ENCODE measurements at places on chromosomes 7 and 10.

GRCh38 chr10:99793819-99794218 is 11.4 kb downstream of the ABCC2 start:
- no peak for DNase-seq

DNA sequence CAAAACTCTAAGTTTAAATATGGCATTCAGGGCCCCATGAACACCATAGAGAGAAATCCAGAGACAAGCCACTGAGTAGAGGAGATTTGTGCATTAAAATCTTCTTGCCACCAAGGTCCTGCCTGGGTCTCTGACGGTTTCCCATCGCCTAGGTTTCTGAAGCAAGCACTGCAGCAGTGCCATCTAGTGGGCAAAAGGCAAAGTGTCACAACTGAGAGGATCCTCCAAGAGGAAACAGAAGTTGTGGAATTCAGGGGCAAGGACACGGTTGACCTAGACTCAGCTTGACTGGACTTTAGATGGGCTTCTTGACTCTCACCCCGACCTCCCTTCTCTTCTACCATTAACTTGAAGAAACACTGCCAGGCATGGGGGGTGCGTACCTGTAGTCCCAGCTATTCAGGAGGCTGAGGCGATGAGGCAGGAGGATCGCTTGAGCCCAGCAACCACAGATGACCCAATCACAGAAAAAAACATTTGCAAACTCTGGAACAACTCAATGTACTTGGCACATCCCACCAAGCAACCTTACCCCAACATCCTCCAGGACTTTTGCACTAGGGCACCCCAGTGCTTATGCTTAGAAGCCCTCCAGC is 604.1 kb downstream of the GALNT17 start:
- DNase-seq: no peak

DNA sequence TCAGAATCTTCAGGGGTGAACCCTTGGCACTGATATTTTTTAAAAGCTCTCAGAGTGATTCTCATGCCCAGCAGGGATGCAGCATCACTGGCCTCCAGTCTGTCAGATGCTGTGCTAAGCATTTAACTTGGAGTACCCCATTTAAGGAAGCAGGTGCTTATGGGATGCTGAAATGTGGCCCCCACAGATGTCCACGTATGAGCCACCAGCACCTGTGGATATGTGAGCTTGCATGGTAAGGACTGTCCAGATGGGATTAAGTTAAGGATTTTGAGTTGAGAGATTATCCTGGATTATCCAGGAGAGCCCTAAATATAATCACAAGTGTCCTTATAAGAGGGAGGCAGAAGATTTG is 17.7 kb downstream of the CHST3 start:
- DNase-seq: no peak

DNA sequence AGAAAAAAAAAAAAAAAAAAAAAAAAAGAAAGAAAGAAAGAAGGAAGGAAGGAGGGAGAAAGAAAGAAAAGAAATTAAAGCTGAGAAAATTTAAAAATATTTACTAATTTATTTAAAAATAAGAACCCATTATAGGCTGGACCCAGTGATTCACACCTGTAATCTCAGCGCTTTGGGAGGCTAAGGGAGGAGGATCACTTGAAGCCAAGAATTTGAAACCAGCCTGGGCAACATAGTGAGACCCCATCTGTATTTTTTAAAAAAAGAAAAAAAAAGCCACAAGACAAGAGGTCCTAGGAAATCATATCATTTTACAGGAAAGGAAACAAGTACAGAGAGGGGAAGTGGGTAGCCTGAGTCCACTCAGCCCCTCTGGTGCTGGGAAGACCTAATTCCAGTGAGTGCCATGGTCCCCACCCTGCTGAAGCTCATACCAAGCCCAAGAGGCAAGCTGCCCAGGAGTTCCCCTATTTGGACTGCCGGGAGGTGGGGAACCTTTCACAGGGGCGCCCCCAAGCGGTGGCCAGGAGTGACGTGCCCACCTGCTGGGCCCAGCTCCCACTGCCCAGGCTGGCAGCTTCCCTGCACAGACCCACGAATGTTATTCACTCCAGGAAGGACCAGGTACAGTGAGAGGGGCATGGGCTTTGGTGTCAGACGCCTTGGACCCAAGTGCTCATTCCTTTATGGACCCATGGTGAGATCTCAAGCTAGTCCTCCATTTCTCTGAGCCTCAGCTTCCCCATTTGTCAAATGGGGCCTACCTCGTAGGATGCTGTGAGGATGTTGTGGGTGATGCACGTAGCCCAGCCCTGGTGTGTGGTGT is 133.6 kb downstream of the ZMIZ1 start:
- DNase-seq: no peak

GRCh38 chr10:54609423-54609822 is 191.6 kb downstream of the PCDH15 start:
- DNase-seq: no peak

GRCh38 chr10:125054669-125055268 is 105.6 kb downstream of the CTBP2 start:
- DNase-seq: no peak

- DNase-seq: no peak
Observed at GRCh38 chr7:28738412-28738811, 219.7 kb downstream of the TRIL start.

DNA sequence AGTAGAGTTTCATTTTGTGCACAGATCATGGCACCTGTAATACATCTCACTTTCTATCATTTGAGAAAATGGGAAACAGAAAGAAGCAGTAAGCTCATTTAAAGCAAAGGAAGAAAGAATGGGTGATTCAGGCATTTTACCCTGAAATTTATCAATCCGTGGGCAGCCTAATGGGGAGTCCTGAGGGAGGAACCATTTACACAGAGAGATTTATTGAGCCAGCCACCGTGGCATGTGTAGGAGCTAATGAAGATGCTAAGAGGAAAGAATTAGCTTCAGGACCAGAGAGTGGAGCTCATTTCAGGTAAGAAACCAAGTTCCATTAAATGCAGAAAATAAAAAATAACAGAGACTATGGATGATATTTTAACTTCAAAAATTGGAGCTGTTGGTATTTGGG is 443.4 kb upstream of the COBL start:
- DNase-seq: no peak

DNA sequence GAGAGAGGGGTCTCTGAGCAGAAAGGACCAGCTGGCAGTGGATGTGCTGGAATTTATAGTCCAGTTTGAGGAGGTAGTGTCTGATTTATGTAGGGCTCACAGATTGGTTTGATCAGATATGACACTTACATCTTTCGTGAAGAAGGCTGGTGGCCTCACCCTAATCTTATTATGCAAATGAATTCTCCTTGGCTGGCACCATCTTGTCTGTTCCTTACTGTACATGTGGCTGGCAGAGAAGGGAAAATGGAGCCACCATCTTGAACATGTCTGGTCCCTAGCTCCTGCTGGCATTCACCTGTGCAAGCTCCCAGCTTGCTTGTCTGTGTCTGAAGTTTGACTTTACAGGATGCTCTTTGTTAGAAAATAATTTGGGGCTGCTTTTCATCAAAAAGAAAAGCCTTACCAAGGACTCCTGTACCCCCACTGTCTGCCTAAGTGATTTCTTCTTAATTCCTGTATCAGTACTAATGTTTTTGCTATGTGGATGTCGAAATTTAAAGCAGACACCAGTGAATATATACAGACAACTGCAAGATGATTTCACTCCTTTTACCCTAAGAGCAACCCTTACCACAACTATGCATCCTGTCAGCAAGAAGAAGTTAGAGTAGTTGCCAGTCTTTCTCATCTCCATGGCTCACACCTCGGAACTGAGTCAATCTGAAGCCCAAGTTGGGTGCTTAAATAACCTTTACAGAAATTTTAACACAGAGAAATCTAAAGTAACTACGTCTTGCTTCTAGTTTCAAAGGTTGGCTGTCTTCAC is 322.0 kb upstream of the SEMA3D start:
- DNase-seq: no peak

DNA sequence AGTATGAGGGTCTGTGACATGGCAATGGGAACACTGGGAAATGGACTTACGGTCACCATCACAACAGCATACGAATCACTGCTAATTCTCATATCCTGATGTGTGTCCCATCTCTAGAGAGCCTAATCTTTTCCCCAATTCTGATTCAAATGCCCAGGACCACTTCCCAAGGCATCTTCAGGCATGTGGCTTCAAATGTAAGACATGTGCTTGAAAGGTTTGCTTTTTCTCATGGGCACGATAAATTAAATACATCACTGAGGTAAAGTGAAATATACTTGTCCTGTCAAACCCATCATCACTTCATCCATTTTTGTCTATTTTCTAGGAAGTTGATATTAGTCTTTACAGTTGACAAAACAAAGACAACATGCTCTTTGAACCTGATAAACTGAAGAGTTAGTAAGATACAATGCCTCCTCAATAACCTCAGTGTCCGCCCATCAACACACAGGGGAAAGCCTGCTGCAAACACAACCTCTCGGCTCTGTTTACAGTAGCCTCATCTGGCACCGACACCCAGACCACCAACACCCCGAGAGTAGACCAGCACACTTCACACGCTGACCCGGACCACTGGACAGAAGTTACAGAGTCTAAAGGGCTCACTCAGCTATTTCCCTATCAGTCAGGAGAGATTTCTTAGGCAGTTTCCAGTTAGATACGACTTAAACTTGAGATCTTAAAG is 24.8 kb downstream of the GRB10 start:
- no peak for DNase-seq

- no peak for DNase-seq
Observed at GRCh38 chr10:31507427-31507826, 188.4 kb downstream of the ZEB1 start.
